Liver (tissue), 10 donors: ENCODE measurements at places on chromosomes 7 and 10.

- DNase-seq = no peak
Measured at GRCh38 chr10:84176836-84177474, 3.4 kb downstream of the GPR15LG start.

GRCh38 chr7:131109759-131110296 lies 217.8 kb upstream of the MKLN1 start:
- DNase-seq = peak; percentile 59

DNA sequence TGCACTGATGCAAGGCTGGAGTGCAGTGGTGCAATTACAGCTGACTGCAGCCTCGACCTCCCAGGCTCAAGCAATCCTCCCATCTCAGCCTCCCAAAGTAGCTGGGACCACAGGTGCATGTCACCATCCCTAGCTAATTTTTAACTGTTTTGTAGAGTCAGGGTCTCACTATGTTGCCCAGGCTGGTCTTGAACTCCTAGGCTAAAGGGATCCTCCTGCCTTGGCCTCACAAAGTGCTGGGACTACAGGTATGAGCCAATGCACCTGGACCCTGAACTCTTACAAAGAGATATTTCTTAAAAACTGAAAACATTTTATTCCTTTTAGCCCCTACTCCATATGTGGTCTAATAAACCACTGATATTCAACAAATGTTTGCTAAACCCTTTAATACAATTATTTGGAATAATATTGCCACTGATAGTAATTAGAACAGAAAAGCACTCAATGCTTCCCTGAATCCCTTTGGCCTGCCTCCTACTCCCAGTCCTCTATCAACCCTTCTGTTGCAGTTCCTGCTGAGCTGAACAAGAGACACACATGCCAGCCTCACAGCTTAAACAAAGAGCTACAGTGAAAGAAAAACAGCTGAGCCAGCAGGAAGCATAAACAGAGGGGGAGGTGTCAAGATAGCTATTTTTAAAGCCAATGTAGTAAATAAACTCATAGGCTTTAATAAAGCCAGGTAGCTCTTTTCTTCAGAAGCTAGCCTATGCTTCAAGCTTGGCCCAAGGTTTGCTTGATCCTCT lies 7.0 kb upstream of the GNAI1 start:
- no peak for DNase-seq

DNA sequence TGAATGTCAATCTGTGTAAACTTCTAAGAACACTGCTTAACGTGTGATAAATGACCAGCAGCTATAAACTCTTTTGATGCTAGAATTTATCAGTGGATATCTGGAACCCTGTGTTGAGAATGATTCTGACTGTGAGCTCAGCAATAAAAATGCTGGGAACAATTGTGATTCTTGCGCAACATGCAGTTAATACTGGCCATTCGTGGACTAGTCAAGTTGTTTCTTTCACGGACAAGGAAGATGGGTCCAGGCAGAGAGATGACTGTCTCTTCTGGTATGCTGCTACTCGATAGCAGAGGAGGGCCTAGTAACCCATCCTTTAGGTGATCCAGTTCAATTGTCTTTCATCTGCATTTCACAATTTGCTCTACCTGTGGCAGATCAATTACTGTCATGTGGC lies 394.8 kb upstream of the IGFBP3 start:
- DNase-seq = no peak

DNA sequence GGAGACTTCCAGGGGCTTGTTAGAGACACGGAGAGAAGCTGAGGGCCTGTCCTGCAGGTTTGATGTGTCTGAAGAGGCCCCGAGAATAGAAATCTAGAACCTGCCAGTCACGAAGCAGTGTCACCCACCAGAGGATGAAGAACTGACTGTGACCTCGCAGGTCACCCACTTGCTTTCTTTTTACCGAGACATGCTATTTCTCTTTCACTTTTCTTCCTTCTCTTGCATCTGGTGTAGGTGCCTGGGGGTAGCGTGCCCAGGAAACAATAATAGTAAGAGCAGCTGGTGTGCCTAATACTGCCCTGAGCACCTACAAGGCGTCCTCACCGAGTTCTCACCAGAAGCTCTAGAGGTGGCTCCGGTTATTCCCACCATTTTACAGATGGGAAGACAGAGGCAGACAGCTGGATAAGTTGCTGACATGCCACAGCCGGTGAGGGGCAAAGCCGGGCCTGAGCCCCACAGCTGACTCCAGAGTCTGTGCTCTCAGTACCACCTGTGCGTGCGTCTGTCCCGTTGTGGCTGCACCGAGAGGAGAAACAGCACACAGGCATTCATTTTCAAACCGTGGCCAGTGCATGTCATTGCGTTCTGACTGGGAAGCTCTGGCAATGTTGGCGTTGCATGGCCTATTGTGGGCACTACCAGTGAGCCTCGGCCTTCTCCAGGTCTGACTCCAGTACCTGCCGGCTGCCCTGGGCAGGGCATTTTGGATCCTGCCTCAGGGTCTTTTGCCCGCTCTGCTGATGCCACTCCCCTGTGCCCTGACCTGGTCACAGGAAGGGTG lies 7.8 kb downstream of the CHST3 start:
- DNase-seq = no peak

- DNase-seq = no peak
Measured at GRCh38 chr10:44907556-44907955, 3.6 kb upstream of the TMEM72 start.

- no peak for DNase-seq
Measured at GRCh38 chr10:20446561-20447193, 450.4 kb downstream of the NEBL start.

DNA sequence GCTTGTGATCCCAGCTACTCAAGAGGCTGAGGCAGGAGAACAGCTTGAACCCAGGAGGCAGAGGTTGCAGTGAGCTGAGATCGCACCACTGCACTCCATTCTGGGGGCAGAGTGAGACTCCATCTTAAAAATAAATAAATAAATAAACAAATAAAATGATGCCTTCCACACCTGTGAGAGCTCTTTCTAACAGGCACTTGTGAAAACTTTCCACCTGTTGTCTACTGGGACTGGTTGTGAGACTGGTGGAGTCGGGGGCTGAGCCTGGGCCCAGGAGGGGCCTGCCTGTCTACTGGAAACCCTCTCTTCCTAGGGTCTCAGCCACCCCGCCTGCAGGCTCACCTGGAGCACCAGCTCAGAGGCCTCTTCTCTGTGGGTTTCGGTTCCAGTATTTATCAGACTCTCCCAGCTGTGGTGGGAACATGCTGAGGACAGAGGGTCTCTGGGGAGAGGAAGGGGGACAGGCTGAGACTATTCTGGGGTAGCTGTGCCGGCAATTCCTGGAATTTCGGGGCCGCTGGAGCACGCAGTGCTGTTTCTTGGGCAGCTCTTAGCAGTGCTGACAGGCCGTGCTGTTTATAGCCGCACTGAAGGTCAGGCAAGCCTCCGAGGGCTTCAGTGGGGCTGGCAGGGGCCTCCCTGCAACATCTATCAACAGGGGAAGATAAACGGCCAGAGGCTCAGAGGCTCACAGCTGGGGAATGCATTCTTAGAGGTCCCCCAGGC lies 3.8 kb downstream of the LDB3 start:
- DNase-seq = no peak

DNA sequence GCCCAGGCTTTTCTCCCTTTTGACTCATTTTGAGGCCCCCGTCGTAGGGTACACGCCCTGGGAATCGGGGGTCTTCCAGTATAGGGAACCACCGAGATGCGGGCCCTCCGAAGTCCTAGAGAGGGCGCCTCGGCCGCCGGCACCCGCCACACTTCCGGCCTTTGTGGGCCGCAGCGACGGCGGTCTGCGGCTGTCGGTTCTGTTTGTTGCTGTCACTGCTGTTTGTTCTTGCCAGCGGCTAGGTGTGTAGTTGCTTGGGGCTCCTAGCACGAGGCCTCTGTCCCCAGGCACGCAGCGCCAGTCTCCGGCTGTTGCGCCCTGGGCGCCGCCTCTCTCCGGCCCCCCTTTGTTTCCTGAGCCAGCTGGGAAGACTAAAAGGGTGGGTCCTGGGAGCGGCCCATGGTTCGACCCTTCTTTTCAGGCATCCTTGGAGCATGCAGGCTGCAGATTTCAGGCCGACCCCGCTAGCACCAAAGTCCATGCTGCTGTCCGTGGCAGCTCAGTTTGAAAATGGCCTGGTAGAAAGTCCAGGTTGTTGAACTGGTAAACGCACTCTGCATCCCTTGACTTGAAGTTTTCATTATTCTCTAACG lies 17.8 kb upstream of the ZKSCAN1 start:
- DNase-seq = peak; percentile 71

DNA sequence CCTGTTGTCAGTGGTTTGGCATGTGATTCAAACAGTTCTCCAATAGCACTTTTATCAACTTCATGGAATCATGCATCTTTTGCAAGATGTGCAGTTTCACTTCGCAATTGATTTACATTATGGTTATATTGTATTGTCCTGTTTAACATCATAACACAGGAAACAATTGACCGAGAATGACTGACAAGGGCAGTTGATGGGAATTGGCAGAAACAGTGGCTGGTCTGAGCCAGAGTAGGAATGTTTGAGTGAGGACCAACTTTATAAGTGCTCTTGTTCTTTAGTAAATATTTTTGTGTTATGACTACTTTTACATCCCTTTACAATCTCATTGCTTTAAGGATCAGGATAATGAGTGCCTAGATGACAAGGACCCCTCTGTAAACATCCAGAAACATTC lies 2.2 kb downstream of the KLHL7 start:
- DNase-seq = no peak

DNA sequence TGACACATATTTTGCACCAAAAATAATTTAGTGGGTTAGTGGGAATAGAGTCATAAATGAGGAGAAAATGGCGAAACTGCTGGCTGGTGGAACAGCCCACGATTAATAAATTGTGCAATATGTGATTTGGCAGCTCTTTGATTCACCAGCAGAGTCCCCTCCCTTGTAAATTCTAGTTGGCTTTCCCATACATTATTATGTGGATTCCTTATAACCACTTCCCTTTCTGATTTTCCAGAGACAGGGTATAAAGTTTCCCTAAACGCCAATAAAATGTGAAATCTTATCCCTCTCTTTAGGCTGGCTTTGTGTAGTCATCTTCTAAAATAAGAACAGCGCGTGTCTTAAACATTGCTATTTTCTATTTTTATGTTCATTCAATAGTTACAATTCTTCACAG lies 149.4 kb upstream of the FERD3L start:
- no peak for DNase-seq

GRCh38 chr7:139075871-139076686 lies 33.4 kb downstream of the ZC3HAV1 start:
- DNase-seq = no peak

DNA sequence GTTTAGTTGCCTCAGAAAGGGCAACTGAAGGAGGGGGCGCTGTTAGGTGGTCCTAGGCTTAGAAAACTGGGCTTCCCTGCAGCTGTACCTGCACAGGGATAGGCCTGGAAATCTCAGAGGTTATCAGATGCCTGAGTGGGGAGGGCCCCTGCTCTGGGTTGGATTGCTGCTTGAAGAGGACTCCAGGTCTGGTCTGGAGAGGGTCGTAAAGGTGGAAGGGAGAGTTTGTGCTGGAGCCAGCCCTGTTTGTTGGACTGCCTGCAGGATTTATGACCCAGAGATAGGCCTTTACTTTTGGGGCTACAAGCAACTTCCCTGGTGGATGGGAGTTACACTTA lies 765.9 kb downstream of the GRID1 start:
- peak; percentile 19 for DNase-seq

GRCh38 chr7:30206942-30207341 lies 72.2 kb downstream of the MTURN start:
- DNase-seq = no peak

DNA sequence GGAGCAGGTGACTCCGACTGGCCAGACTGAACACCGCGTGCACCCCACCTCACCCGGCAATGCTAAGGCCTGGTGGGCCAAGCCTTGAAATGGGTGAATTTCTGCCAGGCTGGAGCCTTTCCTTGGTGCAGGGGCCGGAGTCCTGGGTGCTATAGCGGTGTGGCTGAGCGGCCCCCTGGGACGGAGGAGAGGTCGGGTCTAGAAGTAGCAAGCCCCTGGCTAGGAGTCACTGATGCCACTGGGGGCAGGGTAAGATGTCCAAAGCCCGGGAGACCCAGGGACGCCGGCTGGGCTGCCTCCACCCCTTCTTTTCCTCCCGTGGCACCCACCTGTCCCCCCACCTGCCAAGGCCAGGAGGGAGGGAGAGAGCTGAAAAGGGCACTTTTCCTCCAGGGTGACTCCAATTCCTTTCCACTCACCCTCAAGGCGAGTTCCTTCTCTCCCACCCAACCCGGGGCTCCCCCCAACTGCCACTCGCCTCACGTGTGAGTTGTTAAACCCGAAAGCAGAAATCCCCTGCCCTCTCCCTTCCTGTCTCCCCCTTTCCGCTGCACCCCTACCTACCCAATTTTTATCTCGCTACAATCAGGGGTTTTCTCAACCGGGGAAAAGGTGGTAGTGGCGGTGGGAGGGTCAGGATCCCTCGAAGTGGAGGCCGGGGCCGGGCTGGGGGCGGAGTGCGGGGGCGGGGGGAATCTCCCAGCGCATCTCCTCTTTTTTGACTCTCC lies 6.0 kb upstream of the GATA3 start:
- no peak for DNase-seq

- DNase-seq = no peak
Measured at GRCh38 chr10:73577788-73578187, 13.4 kb downstream of the USP54 start.

GRCh38 chr10:20162123-20162522 lies 345.9 kb downstream of the PLXDC2 start:
- DNase-seq = no peak

DNA sequence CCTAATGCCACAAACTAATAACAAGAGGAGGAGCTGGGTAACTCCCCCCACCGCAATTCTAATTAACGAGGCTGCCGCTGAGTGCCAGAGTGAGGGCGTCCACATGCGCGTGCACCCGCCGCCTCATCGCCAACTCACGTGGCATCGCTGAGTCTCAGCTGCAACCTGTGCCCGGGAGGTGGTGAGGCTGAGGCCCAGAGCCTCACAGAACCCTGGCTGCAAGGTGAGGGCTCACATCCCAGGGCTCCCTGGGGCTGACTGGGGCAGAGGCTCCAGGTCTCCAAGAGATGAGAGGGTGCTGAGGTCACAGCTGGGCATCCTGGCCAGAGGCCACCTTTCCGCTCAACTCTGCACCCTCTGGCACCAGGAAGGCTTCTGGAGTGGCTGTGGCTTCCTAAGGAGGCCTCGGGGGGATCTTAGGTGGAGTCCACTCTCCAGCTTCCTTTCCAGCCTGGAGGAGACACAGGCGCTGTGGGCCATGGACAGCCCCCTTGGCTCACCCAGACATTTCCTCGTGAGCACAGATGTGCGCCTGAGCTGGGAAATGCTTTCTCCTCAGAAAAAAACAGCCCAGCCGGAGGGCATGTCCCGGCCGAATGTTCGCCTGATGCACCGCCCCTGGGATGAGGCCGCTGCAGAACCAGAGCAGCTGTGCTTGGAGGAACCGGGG lies 242.6 kb downstream of the MAD1L1 start:
- no peak for DNase-seq

GRCh38 chr10:100148353-100149211 lies 37.2 kb downstream of the ERLIN1 start:
- DNase-seq = no peak

GRCh38 chr10:74887614-74888284 lies 61.3 kb downstream of the KAT6B start:
- no peak for DNase-seq

DNA sequence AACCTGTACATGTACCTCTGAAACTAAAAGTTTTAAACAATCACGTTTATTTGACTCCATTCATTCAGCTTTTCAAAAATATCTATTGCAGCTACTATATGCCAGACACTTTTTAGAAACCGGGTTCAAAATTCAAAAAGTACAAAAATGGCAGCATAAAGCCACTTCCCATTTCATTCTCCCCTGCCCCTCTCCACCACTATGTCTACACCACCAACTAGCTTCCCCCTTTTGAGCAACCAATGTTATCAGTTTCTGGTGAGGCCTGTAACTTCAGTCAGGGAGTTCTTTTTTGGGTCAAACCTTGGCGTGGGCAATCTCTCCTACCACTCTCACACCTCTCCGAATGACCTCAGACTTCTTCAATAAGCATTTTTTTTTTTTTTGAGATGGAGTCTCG lies 11.5 kb upstream of the HHEX start:
- no peak for DNase-seq
